AML-193 (cell line): ENCODE measurements at places on chromosomes 7 and 10.

DNA sequence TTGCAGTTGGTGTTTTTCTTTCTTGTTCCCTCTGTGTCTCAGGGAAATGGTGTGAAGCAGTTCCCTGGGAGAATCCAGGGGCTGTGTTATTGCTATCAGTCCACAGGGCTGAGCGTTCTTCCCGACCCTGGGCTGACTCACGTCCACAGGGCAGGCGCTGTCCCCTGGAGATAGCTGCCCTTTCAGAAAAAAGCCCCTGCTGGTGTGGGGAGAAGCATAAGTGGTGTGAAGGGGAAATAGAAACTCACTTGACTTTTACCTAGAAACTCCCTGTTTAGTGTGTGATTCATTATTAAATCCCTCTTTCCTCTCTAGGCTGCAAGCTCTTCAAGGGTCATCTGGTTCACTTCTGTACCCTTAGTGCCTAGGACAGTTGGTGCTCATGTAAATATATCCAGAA, 63.3 kb upstream of the SMNDC1 start:
- DNase-seq = no peak

DNA sequence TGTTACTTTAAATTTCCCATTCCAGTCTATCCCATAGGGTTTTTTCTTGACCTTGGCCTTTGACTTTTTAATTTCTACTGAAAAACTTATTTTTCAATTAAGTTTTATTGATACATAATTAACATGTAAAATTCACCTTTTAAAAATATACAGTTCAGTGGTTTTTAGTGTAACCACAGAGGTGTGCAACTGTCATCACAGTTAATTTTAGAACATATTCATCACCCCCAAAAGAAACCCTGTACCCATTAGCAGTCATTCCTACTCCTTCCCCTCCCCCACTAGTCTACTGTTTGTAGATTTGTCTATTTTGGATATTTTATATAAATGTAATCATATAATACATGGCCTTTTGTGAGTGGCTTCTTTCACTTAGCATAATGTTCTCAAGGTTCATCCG, 96.5 kb upstream of the GJD4 start:
- no peak for DNase-seq

GRCh38 chr10:75542906-75543305, 111.5 kb downstream of the LRMDA start:
- DNase-seq = no peak

- no peak for DNase-seq
Measured at GRCh38 chr10:52316001-52316400, 1.9 kb downstream of the DKK1 start.

DNA sequence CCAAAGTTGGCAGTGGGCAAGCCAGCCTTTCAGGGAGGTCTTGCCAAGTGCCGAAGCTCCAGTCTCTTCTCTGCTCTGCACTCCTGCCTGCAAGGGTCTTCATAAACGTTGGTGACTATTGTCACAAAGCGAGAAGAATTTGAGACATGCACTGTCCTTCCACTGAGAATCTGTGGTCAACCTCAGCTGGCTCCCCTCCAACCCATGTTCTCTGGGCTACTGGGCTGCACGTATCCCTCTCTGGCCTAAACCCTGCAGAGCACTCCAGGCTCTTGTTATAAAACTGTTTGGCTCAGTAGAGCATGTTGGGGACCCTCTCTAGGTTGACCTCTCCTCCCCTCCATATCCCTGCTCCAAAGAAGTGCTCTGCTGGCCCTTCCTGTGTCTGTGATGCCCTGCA, 260.4 kb upstream of the NFE2L3 start:
- DNase-seq = no peak

- no peak for DNase-seq
Measured at GRCh38 chr10:44353721-44354120, 31.2 kb downstream of the CXCL12 start.

GRCh38 chr10:13873196-13873595, 286.4 kb downstream of the PRPF18 start:
- peak; percentile 44 for DNase-seq

DNA sequence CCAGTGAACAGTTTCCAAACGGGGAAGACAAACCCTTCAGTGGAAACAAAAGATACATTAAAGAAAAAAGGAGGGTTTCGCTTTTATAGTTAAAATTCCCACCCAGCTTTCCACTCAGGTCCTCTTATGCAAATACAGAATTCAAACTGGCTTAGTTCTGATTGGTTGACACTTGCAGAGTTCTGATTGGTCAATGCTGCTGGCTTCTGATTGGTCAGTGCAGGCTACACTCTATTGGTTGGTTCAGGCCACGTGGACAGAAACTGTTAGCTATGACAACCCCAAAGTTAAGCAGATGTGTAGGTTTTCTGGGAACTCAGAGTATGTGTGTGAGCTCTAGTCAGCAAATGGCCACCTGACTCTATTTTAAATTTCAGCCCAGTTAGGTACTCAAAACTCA, 80.0 kb downstream of the FBXL13 start:
- DNase-seq = no peak

DNA sequence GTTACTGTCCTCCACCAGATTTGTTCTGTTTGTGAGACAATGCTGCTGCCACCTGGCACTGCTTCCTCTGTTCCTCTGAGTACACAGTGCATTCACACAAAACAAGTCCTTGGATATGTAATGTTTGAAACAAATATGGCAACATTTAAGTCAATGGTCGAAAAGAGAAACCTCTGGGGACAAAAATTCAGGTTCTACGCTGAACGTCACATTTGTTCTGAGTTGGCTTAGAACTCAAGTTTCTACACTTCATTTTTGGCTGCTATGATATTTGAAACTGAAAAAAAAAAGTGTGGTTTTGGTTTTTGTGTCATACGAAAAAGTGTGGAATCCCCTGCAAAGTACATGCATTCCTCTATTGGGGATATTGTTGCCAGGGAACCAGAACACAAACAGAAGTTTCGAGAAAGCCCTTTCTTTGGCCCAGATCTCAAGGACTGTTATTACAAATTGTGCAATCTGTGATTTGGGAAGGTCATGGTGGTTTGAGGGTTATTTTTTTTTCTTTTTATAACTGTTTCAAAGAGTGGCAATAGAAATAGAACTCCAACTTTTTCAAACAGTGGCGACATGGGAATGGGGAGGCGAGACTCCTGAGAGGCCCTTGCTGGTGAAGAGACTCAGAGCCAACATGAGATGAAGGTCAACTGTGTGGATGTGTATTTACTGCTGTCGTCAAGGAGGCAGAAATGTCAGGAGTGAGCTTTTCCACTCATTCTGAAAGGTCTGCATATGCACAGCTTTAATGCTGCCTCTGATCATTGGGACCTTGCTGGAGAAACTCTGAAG, 127.5 kb downstream of the CUBN start:
- DNase-seq = no peak

DNA sequence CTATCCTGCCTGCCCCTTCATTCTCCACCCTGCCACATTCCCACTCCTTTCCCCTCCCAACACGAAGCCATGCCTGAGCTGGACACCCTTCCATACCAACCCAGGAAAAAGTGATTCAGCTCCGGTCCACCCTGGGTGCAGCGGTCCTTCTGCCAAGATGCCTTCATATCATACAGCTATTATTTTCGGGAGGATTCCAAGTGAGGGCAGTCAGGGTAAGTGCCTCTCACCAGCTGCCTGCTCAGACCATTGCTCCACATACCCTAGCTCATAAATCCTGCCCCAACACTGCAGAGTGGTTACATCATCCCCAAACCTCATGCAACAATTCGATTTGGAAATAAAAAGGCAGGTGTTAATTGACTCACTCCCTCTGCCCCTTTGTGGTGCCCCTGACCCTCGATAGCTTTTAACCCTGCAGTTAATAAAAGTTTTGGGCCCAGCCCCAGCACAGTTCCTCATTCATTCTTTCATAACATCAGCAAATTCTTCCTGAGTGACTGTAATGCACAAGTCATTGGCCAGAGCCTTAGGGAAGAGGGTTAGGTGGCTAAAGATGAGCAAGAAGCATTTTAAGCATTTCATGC, 42.6 kb downstream of the ZNF503 start:
- DNase-seq = no peak

GRCh38 chr7:148327379-148327778, 263.2 kb upstream of the C7orf33 start:
- DNase-seq = no peak

DNA sequence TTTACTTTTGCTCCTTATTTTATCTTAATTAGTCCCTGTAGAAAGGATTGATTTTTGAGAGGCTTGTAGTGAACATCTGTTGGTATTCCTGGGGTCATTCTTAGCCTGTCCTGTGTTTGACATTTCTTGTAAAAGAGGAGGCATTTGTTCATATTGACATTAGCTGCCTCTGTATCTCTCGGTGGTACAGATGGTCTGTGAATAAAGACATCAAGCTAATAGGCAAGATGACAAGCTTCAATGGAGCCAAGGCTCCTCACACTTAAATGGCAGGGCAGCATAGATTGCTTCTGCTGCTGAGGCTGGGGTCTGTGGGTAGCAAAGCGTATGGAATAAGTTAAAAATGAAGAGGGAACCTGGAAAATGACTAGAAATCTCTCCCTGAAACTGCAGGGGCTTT, 687.6 kb downstream of the LRMDA start:
- no peak for DNase-seq

- no peak for DNase-seq
Measured at GRCh38 chr7:142899661-142900060, 14.1 kb upstream of the TRPV6 start.

GRCh38 chr7:4765776-4766490, 9.5 kb upstream of the AP5Z1 start:
- DNase-seq = no peak

GRCh38 chr10:113808168-113808567, 45.7 kb downstream of the DCLRE1A start:
- DNase-seq = no peak

DNA sequence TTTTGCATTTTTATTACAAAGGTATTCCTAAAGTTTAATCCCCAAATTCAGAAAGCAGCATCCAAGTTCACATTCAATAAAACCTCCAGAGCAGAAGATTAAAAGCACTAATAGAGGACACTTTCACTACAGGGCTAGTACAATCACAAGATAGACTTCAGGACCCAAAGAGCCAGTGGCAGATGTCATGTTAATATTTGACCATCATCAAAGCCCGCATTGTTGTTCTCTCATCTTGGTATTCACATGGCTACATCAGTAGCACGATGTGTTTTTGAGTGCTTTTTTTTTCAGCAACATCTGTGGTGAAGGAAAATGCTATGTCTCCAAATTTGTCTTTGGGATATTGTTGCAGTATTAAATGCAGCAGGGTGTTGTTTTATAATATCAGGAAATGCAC, 134.3 kb downstream of the ARL4A start:
- DNase-seq = no peak
